ENCODE measurements at places on chromosomes 1 and 21. TPM values are rescaled to one million over a fixed set of nuclear protein-coding genes. Genes with fewer than 3 reads are reported as not detected.

GRCh38 chr21:37711286-37711829, 204.9 kb downstream of the KCNJ6 start:
- no peak overlapping the region for H3K27ac ChIP-seq
- no peaks in the 10 kb centered on the region for H3K4me1 ChIP-seq
- no peak overlapping the region for H3K4me3 ChIP-seq
- H3K36me3 ChIP-seq: no peaks in the 10 kb centered on the region
- H3K27me3 ChIP-seq: peaks cover 31% of the 10 kb centered on the region

The TMEM82 gene
- total RNA-seq: 0.49 TPM

The CGN gene
- total RNA-seq: 0.69 TPM

The H6PD gene
- 21.0 TPM for total RNA-seq

The MMP23B gene
- total RNA-seq: 1.5 TPM

DNA sequence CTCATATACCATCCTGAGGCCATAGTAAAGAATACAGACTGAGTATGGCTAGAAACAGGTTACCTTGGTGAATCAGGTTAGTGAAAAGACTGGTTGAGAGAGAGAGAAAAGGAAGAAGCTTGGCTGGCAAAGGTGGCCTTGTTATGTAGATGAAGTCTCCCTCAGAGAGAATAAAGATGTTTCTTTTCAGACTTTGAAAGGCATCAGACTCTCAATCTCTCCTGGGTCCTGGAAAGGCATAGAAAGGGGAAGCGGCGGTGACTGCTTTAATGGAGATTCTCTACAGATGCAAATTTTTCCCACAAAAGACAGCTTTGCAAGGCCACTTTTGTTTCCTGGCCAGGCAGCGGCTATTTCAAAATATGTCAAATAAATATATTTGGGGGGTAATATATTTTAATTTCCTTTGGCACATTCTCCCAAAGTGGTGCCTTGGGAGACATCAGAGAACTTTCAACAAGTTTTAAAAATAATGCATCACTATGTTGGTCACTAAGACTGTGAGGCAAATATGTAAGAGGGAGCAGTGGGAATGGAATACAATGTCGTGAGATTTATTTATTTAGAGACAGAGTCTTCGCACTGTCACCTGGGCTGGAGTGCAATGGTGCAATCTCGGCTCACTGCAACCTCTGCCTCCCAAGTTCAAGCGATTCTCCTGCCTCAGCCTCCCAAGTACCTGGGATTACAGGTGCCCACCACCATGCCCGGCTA, 46.1 kb downstream of the NPHS2 start:
- no peaks in the 10 kb centered on the region for H3K4me1 ChIP-seq
- H3K27me3 ChIP-seq: peaks cover 5% of the 10 kb centered on the region
- no peak overlapping the region for H3K27ac ChIP-seq
- no peak overlapping the region for H3K4me3 ChIP-seq

The CFHR4 gene
- total RNA-seq: not detected

- H3K27ac ChIP-seq: no peak overlapping the region
- no peaks in the 10 kb centered on the region for H3K36me3 ChIP-seq
- no peaks in the 10 kb centered on the region for H3K4me1 ChIP-seq
- DNase-seq: no peak
These were observed 1.2 kb upstream of the KRTAP23-1 start for GRCh38 chr21:30349572-30349971.

The DENND1B gene
- 17.7 TPM for total RNA-seq

The KCNN3 gene
- total RNA-seq: 0.10 TPM

GRCh38 chr1:216822480-216822879, 99.3 kb upstream of the ESRRG start:
- no peaks in the 10 kb centered on the region for H3K27me3 ChIP-seq
- H3K4me3 ChIP-seq: no peak overlapping the region
- no peak overlapping the region for H3K27ac ChIP-seq
- DNase-seq: no peak

DNA sequence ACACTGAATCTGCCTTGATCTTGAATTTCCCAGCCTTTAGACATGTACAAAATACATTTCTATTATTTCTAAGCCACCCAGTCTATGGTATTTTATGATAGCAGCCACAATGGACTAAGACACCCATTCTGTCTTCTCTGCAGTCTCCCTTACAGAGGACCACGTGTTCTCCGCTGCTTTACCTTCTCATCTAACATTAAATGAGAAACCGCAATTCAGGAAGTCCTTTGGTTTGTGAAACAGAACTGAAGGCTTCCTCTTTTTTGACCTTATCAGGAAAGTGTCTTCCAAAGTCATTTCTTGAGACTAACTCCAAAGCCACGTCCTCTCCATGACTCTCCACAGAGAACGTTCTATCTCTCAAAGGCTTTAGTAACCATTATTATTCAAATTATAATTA, 560.1 kb downstream of the OMA1 start:
- H3K4me3 ChIP-seq: no peak overlapping the region
- peaks cover 5% of the 10 kb centered on the region for H3K27me3 ChIP-seq
- no peak for DNase-seq
- no peaks in the 10 kb centered on the region for H3K4me1 ChIP-seq
- H3K36me3 ChIP-seq: no peaks in the 10 kb centered on the region

GRCh38 chr1:118928739-118929554, 59.2 kb downstream of the TBX15 start:
- no peaks in the 10 kb centered on the region for H3K27me3 ChIP-seq
- no peak for DNase-seq
- H3K4me1 ChIP-seq: no peaks in the 10 kb centered on the region
- H3K4me3 ChIP-seq: no peak overlapping the region

DNA sequence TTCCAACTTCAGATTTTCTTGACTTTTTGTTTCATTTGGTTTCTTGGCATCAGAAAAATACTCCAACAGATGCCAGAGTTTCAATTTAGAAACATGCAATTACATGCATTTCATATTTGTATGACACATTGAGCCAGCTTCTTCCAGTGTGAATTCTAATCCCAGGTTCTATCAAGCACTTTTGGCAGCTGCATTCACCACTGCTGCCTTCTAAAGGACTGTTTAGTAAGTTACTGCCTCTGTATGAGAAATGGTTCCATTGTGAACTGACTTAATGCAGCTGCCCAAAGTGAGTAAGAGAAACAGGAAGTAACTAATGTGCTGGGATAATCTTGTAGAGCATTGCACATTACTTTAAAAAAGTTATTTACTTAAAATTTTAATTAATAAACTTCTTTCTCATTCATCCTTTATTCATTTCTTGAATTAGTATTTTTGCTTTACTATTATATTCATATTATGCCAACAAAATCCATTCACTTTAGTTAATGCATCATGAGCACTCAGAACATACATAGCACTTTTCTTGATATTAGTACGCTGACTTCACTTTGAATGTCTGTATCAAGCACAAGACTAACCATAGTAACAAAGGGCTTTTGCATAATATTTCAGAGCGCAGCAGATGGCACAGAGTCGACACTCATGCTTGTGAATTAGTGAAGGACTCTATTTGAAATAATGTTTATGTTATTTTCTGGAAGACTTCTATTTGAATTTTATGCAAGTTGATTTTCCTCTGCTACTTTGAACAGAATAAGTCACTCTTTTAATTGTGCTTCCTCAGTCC, 9.8 kb downstream of the RGS18 start:
- no peaks in the 10 kb centered on the region for H3K36me3 ChIP-seq
- H3K4me3 ChIP-seq: no peak overlapping the region
- H3K4me1 ChIP-seq: no peaks in the 10 kb centered on the region
- no peaks in the 10 kb centered on the region for H3K27me3 ChIP-seq

The GJC2 gene
- 0.77 TPM for total RNA-seq

- H3K27me3 ChIP-seq: no peaks in the 10 kb centered on the region
- DNase-seq: no peak
These were observed 30.5 kb downstream of the TP53BP2 start for GRCh38 chr1:223815020-223815853.

GRCh38 chr1:18302788-18303413, 177.8 kb upstream of the KLHDC7A start:
- DNase-seq: peak; percentile 10
- H3K4me1 ChIP-seq: no peaks in the 10 kb centered on the region

GRCh38 chr1:206832352-206832880, 33.0 kb upstream of the IL20 start:
- no peak overlapping the region for H3K4me3 ChIP-seq
- no peak overlapping the region for H3K27ac ChIP-seq
- no peaks in the 10 kb centered on the region for H3K36me3 ChIP-seq
- peaks cover 7% of the 10 kb centered on the region for H3K27me3 ChIP-seq

GRCh38 chr1:112706505-112707220, at the start of gene RHOC:
RHOC (minus strand) TSS chr1:112707127; CDS start chr1:112703799, 3,328 bp downstream.
- peak; percentile 74 for DNase-seq
- H3K27ac ChIP-seq: peak within 1 kb of the TSS; percentile 66
- peaks cover 5% of the 10 kb centered on the region for H3K36me3 ChIP-seq
- H3K4me3 ChIP-seq: peak within 1 kb of the TSS; percentile 86

The HTR6 gene
- 0.55 TPM for total RNA-seq

The FMO1 gene
- total RNA-seq: not detected

GRCh38 chr1:77905603-77906002, 17.2 kb downstream of the NEXN start:
- no peaks in the 10 kb centered on the region for H3K27me3 ChIP-seq
- H3K4me3 ChIP-seq: no peak overlapping the region
- no peak for DNase-seq
- H3K27ac ChIP-seq: no peak overlapping the region
- H3K36me3 ChIP-seq: no peaks in the 10 kb centered on the region
- no peaks in the 10 kb centered on the region for H3K4me1 ChIP-seq

- no peaks in the 10 kb centered on the region for H3K4me1 ChIP-seq
- no peak for DNase-seq
- H3K27ac ChIP-seq: no peak overlapping the region
- no peak overlapping the region for H3K4me3 ChIP-seq
- H3K36me3 ChIP-seq: peaks cover 2% of the 10 kb centered on the region
These were observed 25.6 kb downstream of the TMEM53 start for GRCh38 chr1:44648529-44649250.

The GNAT2 gene
- total RNA-seq: 0.17 TPM

The BEST4 gene
- 2.5 TPM for total RNA-seq

The PTPRU gene
- 0.17 TPM for total RNA-seq

- peak; percentile 4 for DNase-seq
- H3K36me3 ChIP-seq: no peaks in the 10 kb centered on the region
- peaks cover 78% of the 10 kb centered on the region for H3K4me1 ChIP-seq
- peak overlapping the region; percentile 60 for H3K27ac ChIP-seq
These were observed 35.2 kb downstream of the SPEN start for GRCh38 chr1:15882665-15883064.

GRCh38 chr1:203643213-203644045, 16.8 kb downstream of the ATP2B4 start:
- no peaks in the 10 kb centered on the region for H3K36me3 ChIP-seq
- peaks cover 37% of the 10 kb centered on the region for H3K4me1 ChIP-seq
- no peak for DNase-seq
- H3K4me3 ChIP-seq: no peak overlapping the region
- no peak overlapping the region for H3K27ac ChIP-seq
- H3K27me3 ChIP-seq: no peaks in the 10 kb centered on the region

Measured in activated T-cell treated with anti-CD3 and anti-CD28 coated beads, Interleukin-2, amount 50 U/mL, for 72 hours (primary cell).